ENCODE measurements at places on chromosomes 3 and 15. TPM values are rescaled to one million over a fixed set of nuclear protein-coding genes. Genes with fewer than 3 reads are reported as not detected.

ATP13A5 gene
- total RNA-seq = 0.31 TPM

DNA sequence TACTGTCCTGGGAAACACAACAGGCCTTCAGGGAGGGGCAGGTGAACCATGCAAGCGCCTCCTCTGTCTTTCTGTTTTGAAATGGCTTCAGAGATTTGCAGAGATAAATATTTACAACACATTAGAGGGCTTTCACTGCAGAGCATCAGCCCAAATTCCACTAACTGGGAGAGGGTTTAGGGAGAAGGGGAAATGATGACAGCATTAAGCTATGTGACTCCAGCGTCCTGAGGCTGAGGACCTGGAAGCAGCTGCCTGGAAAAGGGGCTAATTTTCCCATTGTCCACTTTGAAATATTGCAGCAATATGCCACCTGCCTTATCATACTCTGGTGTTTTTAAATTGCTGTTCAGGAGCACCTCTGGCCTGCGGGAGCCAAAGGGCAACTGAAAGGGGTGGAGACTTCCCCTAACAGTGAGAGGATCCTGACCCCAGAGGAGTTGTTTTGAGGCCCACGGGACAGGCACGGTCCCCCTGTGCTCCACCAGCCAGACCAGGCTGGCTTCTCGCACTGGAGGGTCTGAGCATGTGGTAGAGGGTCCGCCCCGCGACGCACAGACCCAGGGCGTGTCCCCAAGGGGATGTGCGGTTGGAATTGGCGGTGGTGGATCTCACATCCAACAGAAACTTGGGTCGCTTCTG lies 110.6 kb downstream of the XXYLT1 start:
- peak; percentile 49 for DNase-seq

COL6A5 gene
- not detected for total RNA-seq

TRPM1 gene
- total RNA-seq = not detected

MITF gene
- total RNA-seq = 28.8 TPM

DNA sequence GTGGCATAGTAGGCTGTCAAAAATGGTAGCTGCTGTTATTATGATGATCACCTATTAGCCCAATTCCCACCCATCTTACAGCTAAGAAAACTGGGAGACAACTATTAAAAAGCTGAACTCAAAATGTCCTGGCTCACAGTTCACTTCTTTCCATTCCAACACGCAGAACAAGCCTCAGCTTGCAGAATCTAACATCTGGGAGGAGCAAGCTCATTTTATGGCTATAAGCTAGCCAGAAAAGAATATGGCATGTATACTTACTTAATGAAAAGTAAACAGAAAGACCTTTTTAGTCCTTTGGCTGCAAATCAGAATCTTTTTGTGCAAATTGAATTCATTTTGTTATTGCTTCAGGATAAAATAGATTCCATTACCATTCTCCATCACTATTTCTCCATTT lies 34.8 kb upstream of the CFAP20DC start:
- peak; percentile 57 for DNase-seq

BOC gene
- total RNA-seq = 95.9 TPM

GRCh38 chr3:48408823-48409281 lies 21.0 kb downstream of the PLXNB1 start:
- no peak for DNase-seq

BCHE gene
- 44.0 TPM for total RNA-seq

DNA sequence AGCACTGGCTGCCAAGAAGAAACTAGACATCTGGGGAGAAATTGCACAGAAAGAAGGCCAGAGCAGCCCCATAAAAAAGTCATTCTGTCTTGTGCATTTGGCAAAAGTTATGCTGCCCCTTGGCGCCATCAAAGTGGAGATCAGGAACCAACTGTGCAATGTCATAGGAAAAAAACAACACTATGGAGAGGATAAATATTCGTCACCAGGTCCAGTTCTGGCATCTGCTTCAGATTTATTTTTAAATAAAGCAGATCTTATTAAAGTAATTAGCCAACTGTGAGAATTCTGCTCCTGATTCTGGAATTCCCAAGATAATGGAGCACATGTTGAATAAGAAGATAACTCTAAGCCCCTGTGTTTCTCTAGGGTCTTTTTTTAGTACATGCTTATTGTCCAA lies 500.0 kb upstream of the IL12A start:
- DNase-seq = no peak

SLC22A14 gene
- total RNA-seq = not detected

GRCh38 chr3:192505731-192506130 lies 221.6 kb downstream of the FGF12 start:
- DNase-seq = no peak

- no peak for DNase-seq
Measured at GRCh38 chr15:54836052-54836795, 360.5 kb downstream of the RSL24D1 start.

- peak; percentile 73 for DNase-seq
Measured at GRCh38 chr3:118577055-118577777, 457.4 kb downstream of the IGSF11 start.

GRCh38 chr3:86695752-86696151 lies 295.2 kb downstream of the VGLL3 start:
- DNase-seq = no peak

- peak; percentile 19 for DNase-seq
Measured at GRCh38 chr3:187719628-187720336, 17.4 kb upstream of the RTP2 start.

DNA sequence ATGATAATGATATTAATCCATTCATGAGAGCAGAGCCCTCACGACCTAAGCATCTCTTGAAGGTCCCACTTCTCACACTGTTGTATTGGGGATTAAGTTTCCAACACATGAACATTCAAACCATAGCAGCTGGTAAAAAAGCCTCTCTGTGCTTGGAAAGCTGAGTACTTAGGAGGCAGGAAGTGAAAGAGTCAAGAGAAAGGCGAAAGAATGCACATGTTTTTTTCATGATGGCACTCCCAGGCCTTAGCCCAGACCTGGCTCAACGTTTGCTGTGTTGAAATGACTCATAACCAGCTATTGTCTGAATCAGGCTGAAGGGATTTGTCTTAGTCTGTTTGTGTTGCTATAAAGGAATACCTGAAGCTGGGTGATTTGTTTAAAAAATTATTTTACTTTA lies 84.4 kb upstream of the RGMA start:
- peak; percentile 40 for DNase-seq

DNA sequence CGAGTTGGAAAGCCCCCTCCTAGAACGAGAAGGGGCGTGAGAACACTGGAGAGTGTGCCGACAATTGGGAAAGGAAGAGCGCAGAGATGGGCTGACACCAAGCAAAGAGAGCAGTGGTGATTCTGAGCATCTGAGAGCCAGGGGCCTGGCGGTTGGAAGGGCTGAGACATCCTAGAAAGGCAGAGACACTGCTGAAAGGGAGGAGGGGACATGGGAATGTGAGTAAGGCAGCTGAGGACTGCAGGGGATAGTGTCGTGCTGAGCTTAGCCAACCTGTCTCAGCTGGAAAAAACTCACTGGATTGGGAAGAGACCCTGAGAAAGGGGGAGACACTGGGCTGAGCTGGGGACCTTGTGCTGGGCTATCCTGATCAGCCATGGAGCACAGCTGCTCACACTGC lies 58.1 kb upstream of the SLC6A6 start:
- DNase-seq = no peak

C3orf85 gene
- total RNA-seq = not detected

MYD88 gene
- total RNA-seq = 14.1 TPM

- DNase-seq = no peak
Measured at GRCh38 chr15:65561934-65562333, 31.7 kb downstream of the HACD3 start.

GRCh38 chr3:151777880-151778279 lies 36.0 kb upstream of the AADAC start:
- no peak for DNase-seq

TMEM207 gene
- not detected for total RNA-seq

KIAA1143 gene
- total RNA-seq = 31.8 TPM

- DNase-seq = no peak
Measured at GRCh38 chr3:140341203-140341602, 336.7 kb upstream of the TRIM42 start.

COLQ gene
- 12.1 TPM for total RNA-seq

DNA sequence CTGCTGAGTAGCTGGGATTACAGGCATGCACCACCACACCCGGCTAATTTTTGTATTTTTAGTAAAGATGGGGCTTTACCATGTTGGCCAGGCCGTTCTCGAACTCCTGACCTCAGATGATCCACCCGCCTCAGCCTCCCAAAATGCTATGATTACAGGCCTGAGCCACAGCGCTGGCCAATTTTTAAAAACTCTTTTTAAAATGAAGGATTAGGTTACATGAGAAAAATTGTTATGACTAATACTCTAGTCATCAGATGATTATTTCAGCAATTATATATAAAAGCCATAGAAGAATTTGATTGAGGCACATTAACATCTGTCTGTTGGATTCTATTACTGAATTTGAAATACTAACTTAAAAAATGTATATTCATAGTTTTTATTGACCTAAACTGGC lies 134.1 kb upstream of the MNS1 start:
- DNase-seq = no peak

GRCh38 chr15:28920781-28921331 lies 35.1 kb downstream of the APBA2 start:
- DNase-seq = no peak

GRCh38 chr15:68608206-68608843 lies 29.5 kb downstream of the CORO2B start:
- DNase-seq = peak; percentile 38

TEX55 gene
- total RNA-seq = not detected

- DNase-seq = peak; percentile 55
Measured at GRCh38 chr15:46278062-46278461, 643.2 kb downstream of the SQOR start.

SMCO1 gene
- 19.6 TPM for total RNA-seq
